Ureter (tissue), 1 donor: ENCODE measurements at places on chromosomes 7 and 10. TPM values are rescaled to one million over a fixed set of nuclear protein-coding genes. Genes with fewer than 3 reads are reported as not detected.

DNA sequence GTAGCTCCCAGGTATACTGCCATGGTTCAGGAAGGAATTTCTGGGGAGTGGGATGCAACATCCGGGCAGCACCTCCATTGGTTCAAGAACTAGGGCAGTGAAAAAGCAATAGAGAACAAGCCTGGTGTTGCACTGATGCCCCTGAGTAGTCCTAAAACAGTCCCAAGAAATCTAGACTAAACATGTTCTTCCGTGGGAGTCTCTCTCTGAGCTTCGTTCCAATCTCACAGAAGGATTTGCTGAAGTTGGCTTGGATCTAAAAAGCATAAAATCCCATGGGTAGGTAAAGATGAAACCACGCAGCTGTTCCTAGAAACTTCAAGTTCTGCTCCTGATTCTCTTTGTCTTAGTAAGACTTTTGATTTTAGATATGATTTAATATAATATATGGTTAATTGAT lies 154.5 kb downstream of the PLXDC2 start:
- no peak for DNase-seq

TMEM130 gene
- 1.6 TPM for total RNA-seq

DNA sequence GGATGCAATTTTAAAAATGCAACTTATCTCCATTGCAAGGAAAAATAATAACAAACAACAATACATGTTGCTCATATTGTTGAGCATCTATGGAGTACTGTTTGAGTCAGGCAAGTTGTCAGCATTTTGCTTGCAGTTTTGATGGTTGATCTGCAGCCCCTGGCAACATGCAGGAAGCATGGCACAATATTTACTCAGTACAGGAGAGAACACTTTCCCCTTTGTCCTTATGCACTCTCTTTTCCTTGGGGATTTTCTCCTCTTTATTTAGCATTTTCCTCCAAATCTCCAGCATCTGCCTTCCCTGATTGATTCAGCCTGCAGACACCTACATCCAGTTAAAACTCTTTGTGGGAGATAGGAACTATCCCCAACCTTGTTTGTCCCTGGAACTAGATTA lies 620.5 kb upstream of the LRRN3 start:
- no peak for DNase-seq

UPF2 gene
- total RNA-seq, result 25.6 TPM

DNA sequence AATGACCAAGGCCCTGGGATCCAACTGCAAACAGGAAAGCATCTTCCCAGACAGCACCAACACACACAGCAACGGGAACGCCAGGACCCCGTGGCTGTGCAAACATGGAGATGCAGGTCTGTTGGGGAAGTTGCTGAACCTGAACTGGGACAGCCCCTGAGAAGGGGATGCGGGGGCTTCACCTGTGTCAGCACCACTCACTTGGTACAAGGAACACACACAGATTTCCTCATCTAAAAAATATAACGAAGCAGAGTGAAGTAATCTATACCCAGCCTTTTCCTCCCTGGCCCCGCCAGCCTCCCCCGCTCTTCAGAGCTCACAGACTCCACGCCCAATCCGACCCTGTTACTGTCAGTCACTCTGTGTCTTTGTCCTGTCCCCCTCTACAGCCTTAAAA lies 93.0 kb downstream of the PTPRN2 start:
- no peak for DNase-seq

GRCh38 chr7:40327873-40328272 lies 193.1 kb downstream of the SUGCT start:
- DNase-seq, result no peak

CDNF gene
- 3.8 TPM for total RNA-seq
